NCI-H1048 (cell line): ENCODE measurements at places on chromosomes 4 and X.

DNA sequence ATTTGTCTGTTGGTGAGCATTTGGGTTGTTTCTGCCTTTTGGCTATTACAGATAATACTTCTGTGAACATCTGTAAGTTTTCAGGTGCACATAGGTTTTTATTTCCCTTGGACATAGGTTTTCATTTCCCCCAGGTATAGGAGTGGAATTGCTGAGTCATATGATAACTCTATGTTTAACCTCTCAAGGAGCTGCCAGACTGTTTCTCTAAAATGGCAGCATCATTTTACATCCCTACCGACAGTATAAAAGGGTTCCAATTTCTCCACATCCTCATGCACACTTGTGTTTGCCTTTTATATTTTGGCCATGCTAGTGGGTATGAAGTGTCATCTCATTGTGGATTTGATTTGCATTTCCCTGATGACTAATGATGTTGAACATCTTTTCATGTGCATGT is 53.5 kb downstream of the TMEM164 start:
- DNase-seq: no peak

GRCh38 chr4:179465131-179465797 is 2023.0 kb upstream of the AGA start:
- no peak for DNase-seq

- no peak for DNase-seq
These were observed 283.4 kb downstream of the BCOR start for GRCh38 chrX:39814391-39814790.

- DNase-seq: no peak
These were observed 88.7 kb upstream of the PLAC1 start for GRCh38 chrX:134747006-134747405.

GRCh38 chr4:119138046-119138445 is 2.4 kb downstream of the MYOZ2 start:
- DNase-seq: no peak

DNA sequence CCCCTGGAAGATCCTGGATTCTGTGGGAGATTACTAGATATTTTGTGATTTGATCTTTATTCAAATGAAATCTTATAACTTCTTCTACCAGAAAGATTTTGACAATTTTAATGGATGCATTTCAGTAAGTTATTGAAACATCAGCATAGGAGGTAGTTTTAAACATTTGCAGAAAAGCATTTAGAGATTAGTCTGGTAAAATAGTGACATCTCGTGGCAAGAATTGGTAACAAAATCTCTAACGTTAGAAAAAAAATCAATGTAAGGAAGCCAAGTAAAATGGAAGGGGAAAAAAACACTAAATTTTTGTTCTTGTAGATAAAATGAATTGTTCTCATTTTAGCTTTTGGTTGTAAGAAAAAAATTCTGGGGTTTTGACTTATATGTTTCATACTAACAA is 73.3 kb downstream of the TASL start:
- DNase-seq: no peak
